ENCODE measurements at places on chromosomes 1 and 21.

DNA sequence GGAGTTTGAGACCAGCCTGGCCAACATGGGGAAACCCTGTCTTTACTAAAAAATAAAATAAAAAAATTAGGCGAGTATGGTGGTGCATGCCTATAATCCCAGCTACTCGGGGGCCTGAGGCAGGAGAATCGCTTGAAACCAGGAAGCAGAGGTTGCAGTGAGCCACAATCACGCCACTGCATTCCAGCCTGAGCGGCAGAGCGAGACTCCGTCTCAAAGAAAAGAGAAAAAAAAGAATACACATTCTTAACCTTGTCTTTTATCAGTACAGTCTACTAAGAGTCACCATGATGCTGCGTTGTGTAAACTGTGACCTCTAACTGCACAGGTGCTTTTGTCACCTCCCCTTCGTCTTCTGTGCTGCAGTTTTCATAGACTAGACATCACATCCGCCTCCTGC, 37.2 kb downstream of the PCNT start:
- DNase-seq = no peak

DNA sequence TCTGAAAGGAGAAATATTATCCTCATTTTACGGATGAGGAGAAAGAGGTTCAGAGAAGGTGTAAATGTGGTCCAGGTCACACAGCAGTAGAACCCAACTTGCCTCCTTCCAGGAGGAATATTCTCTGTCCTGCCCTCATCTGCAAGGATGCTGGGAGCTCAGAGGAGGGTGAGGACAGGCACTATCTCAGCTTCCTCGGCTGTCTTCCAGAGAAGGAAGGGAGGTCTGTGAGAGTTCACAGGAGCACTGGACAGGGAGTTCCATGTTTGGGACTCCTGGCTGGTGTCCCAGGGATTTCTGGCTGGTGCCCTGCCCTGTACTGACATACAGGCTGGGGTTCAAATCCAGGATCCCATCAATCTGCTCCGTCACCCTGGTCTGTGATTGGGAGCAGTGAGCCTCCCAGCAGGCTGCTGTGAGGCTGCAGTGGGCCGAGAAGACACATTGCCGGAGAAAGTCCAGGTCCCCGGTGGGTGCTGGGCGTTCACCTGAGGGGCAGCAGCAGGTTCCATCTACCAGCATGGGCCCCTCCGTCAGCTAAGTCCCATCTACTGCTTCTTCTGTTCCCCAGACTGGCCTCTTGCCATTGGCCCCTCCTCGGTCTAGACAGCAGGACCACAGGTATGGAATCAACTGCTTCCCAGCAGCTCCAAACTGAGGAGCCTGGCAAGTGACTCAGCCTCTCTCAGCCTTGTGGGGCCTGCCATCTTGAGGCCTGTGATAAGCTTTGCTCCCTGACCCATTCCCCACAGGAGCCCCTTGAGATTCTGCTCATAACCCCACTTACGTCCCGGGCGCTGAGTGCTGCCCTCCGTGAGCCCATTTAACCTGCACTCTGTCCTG, 8.5 kb upstream of the BSND start:
- no peak for DNase-seq

GRCh38 chr1:198986036-198986435, 347.2 kb downstream of the PTPRC start:
- DNase-seq = no peak

DNA sequence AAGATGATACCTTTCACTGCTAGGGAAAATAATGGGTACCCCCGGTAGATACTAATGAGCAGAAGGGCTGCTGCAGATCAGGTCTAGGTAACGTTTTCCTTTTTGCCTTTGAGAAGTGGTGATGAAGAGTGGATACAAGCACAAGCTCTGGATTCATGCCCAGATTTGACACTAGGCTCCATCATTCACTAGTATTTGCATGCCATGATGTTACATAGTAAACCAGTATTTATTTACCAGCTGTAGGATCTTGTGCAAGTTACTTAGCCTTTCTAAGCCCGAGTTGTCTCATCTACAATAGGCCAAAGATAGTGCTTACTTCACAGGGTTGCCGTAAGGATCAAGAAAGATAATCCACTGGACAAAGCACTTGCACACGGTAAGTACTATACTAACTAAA, 14.2 kb downstream of the PTPN14 start:
- no peak for DNase-seq

DNA sequence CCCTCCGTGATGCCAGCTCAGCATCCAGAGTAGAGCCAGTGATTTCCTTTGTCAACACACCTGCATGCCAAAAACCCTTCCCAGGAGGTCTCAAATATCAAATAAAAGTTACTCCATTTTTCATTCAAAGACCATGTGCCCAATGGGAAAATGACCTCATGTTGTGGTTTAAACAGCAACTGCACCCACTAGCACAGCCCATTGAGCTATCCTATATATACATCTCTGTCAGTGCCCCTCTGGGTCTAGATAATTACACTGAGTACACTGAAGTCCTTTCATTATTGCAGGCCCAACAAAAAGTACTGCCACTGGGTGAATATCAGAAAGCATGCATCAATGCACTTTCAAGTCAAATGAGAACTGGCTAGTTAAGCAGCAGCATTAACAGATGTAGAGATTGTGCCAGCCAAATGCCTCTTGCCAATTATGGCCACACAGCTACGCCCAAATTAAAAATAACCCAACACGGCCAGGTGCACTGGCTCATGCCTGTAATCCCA, 117.7 kb downstream of the SLC45A1 start:
- DNase-seq = no peak

- no peak for DNase-seq
Measured at GRCh38 chr1:19425646-19426239, 59.6 kb downstream of the CAPZB start.

- no peak for DNase-seq
Measured at GRCh38 chr21:41783476-41784180, 16.8 kb upstream of the RIPK4 start.

- no peak for DNase-seq
Measured at GRCh38 chr1:165683848-165684485, 14.4 kb downstream of the ALDH9A1 start.

DNA sequence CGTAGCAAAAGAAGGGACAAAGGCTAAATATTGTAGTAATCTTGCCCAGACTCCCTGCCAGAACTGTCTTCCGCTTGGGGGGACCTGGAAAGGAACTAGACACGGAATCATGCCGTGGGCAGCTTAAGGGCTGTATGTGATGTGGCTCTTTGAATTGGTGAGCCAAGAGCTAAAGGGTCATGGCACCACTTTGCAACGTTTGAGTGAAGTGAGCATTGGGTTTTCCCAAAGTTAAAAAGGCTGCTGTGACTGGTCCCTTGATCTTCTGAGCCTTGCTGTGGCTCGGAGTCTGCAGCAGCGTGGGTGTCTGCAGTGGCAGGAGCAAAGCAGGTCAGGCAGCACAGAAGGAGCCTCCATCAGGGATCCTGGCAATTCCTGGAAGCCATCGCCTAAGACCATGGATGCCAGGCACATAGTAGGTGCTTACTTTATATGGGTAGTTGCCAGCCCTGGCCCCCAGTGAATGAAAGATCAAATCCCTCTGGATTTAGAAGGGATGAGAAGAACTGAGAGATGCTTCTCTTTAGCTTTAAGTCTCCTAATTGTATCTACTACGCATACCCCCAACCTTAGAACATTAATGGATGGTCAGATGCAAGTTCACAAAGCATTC, 1.8 kb downstream of the SMYD2 start:
- no peak for DNase-seq

GRCh38 chr1:104830534-104830933, 1080.8 kb downstream of the AMY1C start:
- DNase-seq = no peak

DNA sequence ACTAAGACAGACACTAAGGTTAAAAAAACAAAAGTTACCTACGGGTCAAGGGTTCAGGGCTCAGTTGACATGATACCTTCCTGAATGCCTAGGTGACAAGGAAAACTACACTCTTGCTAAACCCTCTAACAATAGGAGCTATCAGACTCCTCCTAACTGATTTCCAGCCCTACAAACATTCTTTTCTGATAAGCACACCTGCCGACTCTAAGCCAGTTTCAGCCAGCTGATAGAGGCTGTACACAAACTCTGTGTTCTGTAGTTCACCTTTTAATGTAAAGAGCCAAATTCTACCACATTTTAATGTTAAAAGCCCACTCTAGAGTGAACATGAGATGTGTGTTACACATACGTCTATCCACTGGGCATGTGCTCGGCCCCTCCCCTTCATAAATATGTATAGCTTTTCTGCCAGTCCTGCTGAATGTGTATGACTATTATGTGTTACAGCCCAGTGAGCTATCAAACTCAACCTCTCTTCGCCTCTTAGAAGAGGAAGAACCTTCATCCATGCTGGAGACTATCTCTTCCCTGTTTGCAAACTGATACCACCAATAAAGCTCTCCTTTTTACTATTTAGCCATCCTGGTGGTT, 40.0 kb upstream of the FAM163A start:
- no peak for DNase-seq

- DNase-seq = no peak
Measured at GRCh38 chr1:229095325-229095724, 175.6 kb upstream of the RAB4A start.

DNA sequence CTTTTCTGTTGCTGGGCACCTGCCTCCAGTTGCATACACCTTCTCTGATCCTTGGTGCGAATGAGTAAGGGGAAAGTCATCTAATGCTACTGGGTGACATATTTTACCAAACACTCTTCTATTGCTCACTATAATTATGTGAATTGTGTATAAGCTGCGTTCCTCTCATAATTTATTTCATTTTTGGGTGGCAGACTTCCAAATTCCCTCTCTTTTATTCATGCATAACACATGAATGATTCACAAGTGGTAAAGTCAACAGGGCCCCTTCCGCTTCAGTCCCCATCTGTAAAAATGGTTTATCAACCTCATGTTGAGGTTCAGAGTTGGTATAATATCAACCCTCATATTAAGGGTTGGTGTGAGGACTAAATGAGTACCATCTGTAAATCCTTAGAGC, 3.2 kb upstream of the QSOX1 start:
- DNase-seq = no peak

Data from GM10248 (cell line).